Activated CD4-positive, alpha-beta T cell treated with anti-CD3 and anti-CD28 coated beads, Interleukin-10, Interleukin-2, amounts not matched to agents 100 ng/mL and 50 ng/mL, durations not matched to agents 16 hours and 8 hours (primary cell): ENCODE measurements at places on chromosomes 1 and 21.
A peak's percentile ranks its signal among the peaks of the same experiment; 100 is the strongest.

DNA sequence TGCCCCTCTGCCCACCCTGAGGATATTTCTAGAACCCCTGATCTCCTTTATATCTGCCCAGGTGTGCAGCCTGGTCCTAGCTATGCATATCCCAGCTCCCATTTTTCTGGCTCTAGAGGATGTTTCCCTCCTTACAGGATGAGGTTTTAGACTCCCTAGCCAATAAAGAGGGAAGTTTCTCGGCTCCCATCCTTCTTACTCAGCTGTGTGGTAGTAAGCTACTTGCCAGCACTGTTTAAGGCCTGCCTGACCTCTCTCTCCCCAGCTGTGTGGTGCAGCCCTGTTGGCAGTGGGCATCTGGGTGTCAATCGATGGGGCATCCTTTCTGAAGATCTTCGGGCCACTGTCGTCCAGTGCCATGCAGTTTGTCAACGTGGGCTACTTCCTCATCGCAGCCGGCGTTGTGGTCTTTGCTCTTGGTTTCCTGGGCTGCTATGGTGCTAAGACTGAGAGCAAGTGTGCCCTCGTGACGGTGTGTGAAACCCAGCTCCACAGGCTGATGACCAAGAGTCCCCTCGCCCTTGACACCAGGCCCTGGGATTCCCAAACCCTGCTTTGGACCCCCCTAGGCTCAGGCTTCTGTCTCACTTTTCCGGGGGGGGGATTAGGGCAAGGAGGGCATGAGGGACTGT lies 7.8 kb upstream of the P3R3URF start:
- DNase-seq = no peak

GRCh38 chr1:231748760-231749415 lies 122.3 kb downstream of the DISC1 start:
- no peak for DNase-seq

DNA sequence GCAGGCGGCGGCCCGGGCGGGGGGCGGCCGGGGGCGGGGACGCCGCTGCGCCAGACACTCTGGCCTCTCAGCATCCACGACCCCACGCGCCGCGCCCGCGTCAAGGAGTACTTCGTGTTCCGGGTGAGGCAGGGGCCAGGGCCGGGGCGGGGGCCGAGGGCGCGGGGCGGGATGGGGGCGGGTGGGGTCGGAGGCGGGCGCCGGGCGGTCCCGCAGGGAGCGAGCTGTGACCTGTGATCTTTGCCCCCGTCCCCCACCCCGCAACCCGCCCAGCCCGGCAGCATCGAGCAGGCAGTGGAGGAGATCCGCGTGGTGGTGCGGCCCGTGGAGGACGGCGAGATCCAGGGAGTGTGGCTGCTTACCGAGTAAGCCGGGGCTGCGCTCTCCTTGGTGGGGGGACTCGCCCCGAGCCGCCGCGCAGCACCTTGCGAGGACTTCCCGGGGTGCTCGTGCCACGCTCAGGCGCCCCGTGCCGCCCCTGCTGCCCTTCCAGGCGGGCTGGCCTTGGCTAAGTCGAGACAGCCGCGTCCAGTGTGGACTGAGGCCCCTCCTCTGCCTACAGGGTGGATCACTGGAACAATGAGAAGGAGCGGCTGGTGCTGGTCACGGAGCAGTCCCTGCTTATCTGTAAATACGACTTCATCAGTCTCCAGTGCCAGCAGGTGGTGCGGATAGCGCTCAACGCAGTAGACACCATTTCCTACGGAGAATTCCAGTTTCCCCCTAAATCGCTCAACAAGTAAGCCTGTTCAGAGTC lies 514 bp downstream of the TPRG1L start:
- DNase-seq = no peak

DNA sequence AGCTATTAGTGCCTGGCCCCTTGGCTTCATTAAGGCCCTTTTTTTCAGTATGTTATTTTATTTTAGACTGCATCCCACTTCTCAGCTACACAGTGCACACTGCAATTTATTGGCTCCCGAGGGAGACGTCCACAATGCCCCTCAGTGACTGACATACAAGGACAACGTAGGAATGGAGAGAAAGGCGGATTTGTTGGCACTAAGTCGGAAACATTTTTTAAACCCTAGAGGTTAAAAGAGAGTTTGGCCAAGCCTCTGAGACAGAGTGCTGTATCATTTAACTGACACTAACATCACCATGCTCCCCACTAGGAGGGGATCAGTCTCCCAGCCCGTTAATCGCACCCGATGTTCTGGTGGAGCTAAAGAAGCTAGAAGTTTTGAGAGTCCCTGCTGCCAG lies 45.7 kb upstream of the FOXD3 start:
- no peak for DNase-seq

GRCh38 chr1:159172614-159173291 lies 1.3 kb downstream of the CADM3 start:
- DNase-seq = no peak

GRCh38 chr1:199756066-199756465 lies 271.4 kb upstream of the NR5A2 start:
- DNase-seq = no peak

DNA sequence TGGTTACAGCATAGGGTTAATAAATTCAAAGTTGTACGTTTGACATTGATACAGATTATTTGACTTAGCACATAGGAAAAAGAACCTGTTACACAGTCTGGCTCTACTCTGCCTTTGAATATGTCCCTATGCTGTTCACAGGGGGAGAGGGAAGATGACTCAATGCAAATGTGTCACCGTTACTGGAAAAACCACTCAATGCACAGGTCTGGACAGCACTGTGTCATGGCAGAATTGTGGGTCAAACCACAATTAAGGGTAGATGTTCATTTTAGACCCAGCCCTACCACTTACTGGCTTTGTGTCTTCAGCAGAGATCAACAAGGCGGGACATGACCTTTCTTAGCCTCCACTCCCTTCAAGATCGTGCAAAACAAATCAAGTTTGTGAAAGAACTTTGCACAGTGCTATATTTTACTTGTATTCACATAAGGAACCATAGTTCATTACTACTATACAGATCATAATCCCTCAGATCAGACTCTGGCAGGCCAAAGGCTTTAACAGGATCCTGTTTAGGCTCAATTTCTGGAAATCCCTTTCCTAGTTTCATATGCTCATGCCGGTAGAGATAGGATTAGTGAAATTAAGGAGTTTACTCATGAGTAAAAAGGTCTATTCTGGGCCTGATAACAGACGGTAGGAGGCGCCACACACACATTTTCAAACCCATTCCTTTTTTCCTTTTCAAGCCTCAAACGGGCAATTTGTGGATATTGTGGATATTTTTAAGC lies 22.1 kb downstream of the EIF2D start:
- DNase-seq = peak; percentile 96

GRCh38 chr1:115089420-115090185 lies at the start of gene TSPAN2:
Gene TSPAN2, minus strand, starts transcription at chr1:115089503. Its CDS starts 71 bp downstream, at chr1:115089432.
- peak; percentile 24 for DNase-seq

- peak; percentile 10 for DNase-seq
Observed at GRCh38 chr1:207672522-207673130, 27.7 kb downstream of the CR1L start.

- no peak for DNase-seq
Observed at GRCh38 chr1:6864166-6864565, 78.9 kb downstream of the CAMTA1 start.

- no peak for DNase-seq
Observed at GRCh38 chr1:1320666-1321448, 3.6 kb downstream of the INTS11 start.

- no peak for DNase-seq
Observed at GRCh38 chr1:55876276-55877060, 661.3 kb upstream of the USP24 start.

- DNase-seq = no peak
Observed at GRCh38 chr1:60257531-60257930, 184.0 kb upstream of the C1orf87 start.

DNA sequence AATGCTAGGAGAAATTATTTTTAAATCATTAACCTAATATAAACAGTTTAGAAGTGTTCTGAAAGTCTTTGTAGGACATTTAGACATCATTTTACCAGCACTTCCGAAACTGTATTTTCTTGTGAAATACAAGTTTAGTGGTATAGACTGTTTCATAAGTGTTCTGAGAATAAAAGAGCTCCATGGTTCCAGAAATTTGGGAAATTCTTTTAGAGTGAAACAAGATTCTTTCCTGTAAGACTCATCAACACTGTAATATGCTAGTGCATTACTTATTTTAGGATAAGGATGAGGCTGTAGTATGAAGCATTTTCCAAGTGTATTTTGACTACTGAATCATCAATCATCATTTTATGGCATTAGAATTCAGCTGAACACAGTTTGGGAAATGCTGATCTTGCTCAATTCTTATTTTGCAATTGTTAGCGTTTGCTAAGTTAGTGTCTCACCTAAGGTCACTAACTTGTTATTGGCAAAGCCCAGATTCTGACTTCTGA lies 73.4 kb downstream of the CEP350 start:
- DNase-seq = no peak

DNA sequence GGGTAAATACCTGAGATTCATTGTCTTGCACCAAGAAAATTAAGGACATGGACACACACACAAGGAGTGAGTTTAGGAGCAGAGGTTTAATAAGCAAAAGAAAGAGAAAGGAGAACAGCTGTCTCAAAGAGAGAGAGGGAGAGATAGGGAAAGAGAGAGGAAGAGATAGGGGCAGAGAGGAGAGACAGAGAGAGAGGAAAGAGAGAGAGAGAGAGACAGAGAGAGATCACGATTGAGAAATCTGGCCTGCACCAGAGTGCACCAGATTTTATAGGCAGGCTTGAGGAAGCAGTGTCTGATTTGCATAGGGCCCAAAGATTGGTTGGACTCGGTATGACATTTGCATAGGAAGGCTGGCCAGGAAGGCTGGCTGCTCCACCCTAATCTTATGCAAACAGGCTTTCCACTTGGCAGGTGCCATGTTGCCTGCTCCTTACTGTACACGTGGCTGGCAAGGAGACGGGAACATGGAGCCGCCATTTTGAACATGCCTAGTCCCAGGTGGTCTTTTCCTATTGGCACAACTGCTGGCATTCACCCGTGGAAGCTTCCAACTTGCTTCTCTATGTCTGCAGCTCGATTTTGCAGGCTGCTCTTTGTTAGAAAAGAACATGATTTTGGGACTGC lies 419.9 kb downstream of the ZP4 start:
- DNase-seq = no peak

DNA sequence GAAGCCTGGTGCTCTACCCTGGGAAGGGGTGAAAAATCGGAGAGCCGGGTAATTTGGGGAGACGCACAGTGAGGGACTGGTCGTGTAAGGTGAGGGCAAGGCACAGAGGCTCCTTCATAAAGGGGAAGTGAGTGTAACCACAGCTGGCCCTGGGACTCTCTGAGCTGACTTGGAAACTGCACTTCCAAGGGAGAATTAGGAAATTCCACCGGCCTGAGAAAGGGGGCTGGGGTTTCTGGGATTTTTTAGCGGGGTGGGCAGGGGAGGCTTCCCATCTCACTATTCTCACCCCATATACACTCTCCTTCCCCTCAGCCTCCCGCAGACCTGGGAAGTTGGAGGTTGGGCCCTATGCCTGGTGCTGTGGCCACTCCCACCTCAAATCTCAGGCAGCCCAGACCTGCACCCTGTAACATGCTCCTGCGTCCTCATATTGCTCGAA lies 88.3 kb upstream of the IPO9 start:
- no peak for DNase-seq

DNA sequence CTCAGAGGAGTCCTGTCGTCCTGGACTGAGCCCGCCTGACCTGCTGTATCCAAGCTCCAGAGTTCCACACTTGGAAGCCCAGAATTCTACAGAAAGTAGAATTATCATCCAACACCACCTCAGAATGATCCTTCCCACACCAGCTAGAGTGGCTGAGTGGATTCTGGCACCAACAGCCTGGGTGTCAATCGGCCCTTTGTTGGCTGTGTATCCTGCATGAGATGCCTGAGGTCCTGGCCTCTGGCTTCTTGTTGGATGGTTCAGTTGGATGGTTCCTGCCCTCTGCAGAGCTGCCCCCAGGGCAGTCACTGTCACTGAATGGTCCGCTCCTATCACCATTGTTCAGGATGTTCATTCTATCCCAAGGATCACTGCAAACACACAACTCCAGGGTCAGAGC lies 49.8 kb downstream of the PGBD5 start:
- DNase-seq = no peak

- no peak for DNase-seq
Observed at GRCh38 chr1:40199126-40199525, 37.9 kb downstream of the RLF start.

DNA sequence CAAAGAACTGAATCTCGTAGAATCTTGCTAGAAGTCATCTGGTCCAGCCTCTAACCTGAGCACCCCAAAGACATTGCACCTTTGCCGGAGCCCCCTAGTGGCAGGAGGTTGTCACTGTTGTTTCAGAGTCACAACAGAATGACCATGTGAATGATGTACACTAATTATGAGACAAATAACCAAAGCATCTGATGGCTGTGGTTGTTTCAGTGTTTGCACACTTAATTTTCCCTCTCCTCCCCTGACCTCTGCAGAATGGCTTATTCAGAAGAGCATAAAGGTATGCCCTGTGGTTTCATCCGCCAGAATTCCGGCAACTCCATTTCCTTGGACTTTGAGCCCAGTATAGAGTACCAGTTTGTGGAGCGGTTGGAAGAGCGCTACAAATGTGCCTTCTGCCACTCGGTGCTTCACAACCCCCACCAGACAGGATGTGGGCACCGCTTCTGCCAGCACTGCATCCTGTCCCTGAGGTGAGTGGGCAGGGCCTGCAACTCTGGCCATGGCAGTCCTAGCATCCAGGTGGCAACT lies 26.4 kb downstream of the TRAF5 start:
- peak; percentile 75 for DNase-seq

DNA sequence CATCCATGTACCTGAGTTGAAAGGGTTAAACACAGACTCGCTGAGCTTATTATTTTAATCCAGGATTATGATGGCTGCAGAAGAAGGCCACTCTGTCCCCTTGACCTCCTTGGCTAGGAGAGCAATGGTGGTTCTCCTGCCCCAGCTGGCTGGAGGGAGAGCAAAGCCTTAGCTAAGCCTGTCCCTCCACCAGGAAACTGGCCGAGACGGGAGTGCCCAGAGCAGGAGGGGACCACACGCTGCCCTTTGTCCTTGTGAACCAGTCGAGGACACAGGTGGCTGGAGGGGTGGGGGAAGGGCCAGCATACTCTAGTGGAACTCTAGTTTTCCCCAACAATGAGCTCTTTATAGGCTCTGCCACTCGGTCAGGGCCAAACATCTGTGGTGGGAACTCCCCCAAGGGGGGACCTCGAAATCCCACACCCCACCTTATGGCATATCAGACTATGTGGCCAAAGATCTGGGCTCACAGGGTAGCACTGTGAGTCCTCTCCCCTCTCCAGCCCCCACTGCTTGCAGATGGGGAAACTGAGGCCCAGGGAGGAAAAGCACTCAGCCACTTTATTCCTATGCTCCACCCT lies 12.9 kb downstream of the KIAA1614 start:
- no peak for DNase-seq

DNA sequence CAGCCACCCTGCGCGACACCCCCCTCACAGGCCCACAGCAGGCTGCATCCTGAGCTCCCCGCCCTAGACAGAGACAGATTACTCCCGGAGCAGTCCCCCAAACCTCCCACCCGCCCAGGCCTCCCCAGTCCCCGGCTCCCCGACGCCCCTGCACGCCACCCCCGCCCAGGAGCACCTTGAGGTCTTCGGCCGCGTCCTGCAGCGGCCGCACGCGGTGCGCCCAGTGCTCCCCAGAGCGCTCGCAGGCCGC lies 731 bp downstream of the TRIM11 start:
- DNase-seq = no peak

- DNase-seq = no peak
Observed at GRCh38 chr1:103063921-103064320, 44.4 kb downstream of the COL11A1 start.

GRCh38 chr1:3688356-3689137 lies 36.2 kb downstream of the TP73 start:
- DNase-seq = no peak

GRCh38 chr1:55275941-55276341 lies 60.8 kb upstream of the USP24 start:
- DNase-seq = no peak
